ENCODE measurements at places on chromosomes 2 and 18. TPM values are rescaled to one million over a fixed set of nuclear protein-coding genes. Genes with fewer than 3 reads are reported as not detected.

Gene CCL20
- total RNA-seq = not detected

DNA sequence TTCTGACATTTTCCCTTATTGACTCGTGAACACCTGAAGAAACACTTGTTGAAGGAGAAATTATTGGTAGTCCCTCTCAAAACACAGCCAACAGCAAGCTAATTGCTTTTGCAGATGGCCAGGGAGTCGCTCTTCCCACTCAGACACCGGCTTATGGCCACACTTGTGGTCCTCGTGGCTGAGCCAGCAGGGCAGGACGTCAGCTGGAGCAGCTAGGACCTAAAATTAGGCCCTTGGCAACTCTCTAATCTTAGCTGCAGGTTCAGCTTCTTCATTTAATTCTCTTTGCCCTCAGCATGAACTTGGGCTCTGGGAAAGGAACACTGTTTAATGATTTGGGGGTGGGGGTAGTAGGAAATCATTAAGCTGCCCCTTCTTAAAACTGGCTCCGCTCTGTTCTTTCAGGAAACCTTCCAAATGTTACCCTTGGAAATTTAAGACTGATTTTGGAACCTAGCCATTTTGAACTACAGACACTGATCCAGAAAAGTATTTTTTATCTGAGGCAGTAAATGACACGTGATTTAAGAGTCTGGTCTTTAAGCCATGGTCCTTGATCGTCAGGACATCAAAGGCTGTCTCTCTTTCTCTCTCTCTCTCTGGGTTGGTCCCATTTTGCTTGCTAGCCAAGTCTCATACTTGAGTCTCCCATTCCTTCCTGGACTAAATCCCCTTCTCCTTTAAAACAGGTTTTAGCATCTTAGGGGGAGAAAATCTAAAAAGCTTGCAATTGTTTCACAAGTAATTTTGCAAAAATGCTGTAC is 77.5 kb downstream of the CDK15 start:
- no peak for DNase-seq
- no peaks in the 10 kb centered on the region for H3K36me3 ChIP-seq
- no peaks in the 10 kb centered on the region for H3K27me3 ChIP-seq
- H3K27ac ChIP-seq = peak overlapping the region; percentile 4
- H3K4me1 ChIP-seq = peaks cover 30% of the 10 kb centered on the region

- no peaks in the 10 kb centered on the region for H3K36me3 ChIP-seq
- no peaks in the 10 kb centered on the region for H3K4me1 ChIP-seq
- no peak overlapping the region for H3K4me3 ChIP-seq
- no peak for DNase-seq
- no peak overlapping the region for H3K27ac ChIP-seq
Observed at GRCh38 chr2:187445051-187445450, 3.0 kb downstream of the CALCRL start.

DNA sequence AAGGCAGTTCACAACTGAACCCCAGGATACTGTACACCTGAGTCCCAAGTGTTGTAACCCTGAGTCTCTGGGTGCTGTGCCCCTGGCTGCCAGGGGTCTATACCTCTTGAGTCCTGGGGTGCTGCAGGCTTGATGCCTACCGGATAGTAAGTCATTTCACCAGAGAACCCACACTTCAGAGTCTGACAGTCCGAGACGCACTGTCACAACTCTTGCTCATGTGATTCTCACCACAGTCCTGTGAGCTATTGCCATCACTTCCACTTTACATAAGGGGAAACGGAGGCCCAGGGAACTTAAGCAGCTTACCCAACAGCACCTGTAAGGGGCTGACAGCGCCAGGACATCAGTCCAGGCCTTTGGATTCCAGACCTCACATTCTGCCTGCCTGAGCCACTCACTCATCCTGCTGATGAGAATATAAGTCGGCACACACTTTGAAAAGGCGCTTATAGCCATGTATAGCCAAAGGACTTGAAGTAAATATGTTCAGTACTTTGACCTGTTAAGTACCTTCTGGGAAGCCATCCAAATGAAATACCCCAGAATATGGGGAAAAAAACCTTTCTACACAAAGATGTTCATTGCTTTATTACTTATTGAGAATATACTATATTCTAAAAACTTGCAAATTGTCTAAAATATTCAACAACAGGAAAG is 180.7 kb upstream of the ID2 start:
- no peaks in the 10 kb centered on the region for H3K27me3 ChIP-seq
- H3K27ac ChIP-seq = no peak overlapping the region
- H3K4me1 ChIP-seq = no peaks in the 10 kb centered on the region
- no peak for DNase-seq
- H3K4me3 ChIP-seq = no peak overlapping the region

GRCh38 chr18:6878556-6879297 is 149.2 kb downstream of the ARHGAP28 start:
- H3K36me3 ChIP-seq = no peaks in the 10 kb centered on the region
- DNase-seq = no peak
- H3K27ac ChIP-seq = no peak overlapping the region
- no peak overlapping the region for H3K4me3 ChIP-seq

Gene TRIM43
- not detected for total RNA-seq

Gene ACADL
- 18.5 TPM for total RNA-seq

GRCh38 chr2:143893371-143893770 is 626.5 kb downstream of the ZEB2 start:
- H3K27ac ChIP-seq = no peak overlapping the region
- no peaks in the 10 kb centered on the region for H3K36me3 ChIP-seq
- DNase-seq = no peak
- H3K27me3 ChIP-seq = no peaks in the 10 kb centered on the region
- H3K4me1 ChIP-seq = no peaks in the 10 kb centered on the region

Gene APCDD1
- 77.0 TPM for total RNA-seq

DNA sequence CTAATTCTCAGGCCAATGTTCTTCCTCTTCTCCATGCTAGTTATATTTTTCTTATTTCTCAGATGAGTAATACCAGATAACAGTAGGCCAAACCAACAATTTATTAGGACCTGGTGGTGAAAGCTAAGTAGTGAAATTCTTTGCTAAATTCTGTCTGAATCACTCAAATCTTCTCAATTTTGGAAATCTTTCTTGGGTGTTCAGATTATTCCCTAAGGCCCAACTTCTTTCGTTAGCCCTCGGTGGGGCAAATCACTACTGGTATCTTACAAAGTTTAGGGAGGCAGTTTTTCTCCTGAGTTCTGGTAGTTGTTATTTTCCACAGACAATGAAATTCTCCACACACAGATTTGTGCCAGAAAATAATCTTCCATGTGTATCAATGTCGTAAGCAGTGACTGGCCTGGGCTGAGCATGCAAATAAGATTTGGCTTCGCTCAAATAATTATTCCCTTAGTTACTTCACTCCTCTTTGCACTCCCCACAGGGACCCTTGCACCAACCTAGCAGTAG is 443.5 kb upstream of the SLC14A2 start:
- no peak overlapping the region for H3K27ac ChIP-seq
- DNase-seq = no peak
- no peaks in the 10 kb centered on the region for H3K4me1 ChIP-seq
- H3K36me3 ChIP-seq = no peaks in the 10 kb centered on the region
- H3K27me3 ChIP-seq = no peaks in the 10 kb centered on the region
- H3K4me3 ChIP-seq = no peak overlapping the region

Gene C1GALT1C1L
- total RNA-seq = not detected

Gene TMEFF2
- total RNA-seq = not detected

Gene LAMA3
- 27.2 TPM for total RNA-seq

Gene FBXO15
- total RNA-seq = not detected

Gene ANKRD30BL
- not detected for total RNA-seq

GRCh38 chr2:202377207-202377761 is 1.2 kb downstream of the BMPR2 start:
- H3K27me3 ChIP-seq = no peaks in the 10 kb centered on the region
- H3K27ac ChIP-seq = peak overlapping the region; percentile 98
- H3K4me3 ChIP-seq = peak overlapping the region; percentile 98
- no peaks in the 10 kb centered on the region for H3K36me3 ChIP-seq

Gene IKZF2
- 3.9 TPM for total RNA-seq

Gene C1QL2
- total RNA-seq = 11.6 TPM

DNA sequence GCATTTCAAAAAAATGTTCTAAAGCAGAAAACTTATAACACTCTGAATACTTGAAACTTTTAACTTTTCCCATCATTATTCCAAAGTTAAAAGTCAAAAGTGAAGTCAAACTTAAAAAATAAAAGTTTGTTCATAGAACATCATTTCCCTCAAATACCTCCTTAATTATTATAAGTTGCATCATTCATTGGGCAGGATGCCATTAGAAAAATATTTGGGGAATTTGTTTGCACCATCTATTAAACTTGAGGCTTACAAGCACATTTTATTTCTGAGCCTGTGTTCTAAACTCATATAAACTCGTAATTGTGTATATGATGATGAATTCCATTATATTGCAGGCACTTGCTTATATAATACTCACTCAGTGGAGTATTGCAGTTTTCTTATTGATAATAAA is 588.0 kb upstream of the NRXN1 start:
- no peak overlapping the region for H3K4me3 ChIP-seq
- no peak for DNase-seq
- no peaks in the 10 kb centered on the region for H3K4me1 ChIP-seq
- H3K27me3 ChIP-seq = no peaks in the 10 kb centered on the region

Gene CHST10
- total RNA-seq = 4.9 TPM

GRCh38 chr18:63293935-63294334 is 25.6 kb downstream of the BCL2 start:
- DNase-seq = no peak
- no peaks in the 10 kb centered on the region for H3K27me3 ChIP-seq
- H3K4me1 ChIP-seq = peaks cover 38% of the 10 kb centered on the region
- no peaks in the 10 kb centered on the region for H3K36me3 ChIP-seq
- H3K27ac ChIP-seq = peak overlapping the region; percentile 30

DNA sequence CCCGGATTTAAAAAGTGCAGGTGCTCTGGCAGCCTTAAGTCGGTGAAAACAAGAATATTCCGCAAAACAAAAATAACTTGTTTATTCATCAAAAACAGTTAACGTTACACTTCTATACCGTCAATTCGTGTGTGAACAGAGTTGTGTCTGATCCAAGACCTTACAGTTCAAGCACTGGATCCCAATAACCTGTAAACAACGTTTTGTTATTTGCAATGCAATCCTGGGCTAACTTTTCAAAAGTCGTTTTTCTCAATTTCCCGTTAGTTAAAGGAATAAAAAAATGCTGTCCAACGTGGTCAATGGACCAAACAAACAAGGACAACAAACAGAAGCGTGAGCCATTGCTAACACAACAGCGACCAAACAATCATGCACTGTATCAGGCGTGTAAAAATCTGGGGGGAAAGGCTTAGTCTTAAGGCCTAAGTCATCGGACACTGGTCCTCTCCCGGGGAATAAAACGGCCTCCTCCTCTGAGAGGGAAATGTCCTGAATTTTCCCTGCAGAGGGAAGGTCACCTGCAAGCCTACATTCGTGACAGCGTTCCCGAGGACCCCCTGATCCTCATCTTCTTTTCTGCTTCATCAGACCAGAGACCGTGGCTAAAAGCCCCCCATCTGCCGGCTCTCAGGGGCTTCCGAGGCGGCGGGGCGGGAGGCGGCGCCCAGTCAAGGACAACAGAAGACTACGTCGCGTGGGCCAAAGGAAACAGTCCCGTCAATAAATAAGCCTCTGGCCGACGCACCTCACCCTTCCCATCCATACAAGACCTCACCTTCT is 490 bp downstream of the NDUFS1 start:
- H3K27ac ChIP-seq = peak overlapping the region; percentile 93
- H3K4me3 ChIP-seq = peak overlapping the region; percentile 77
- DNase-seq = no peak
- H3K36me3 ChIP-seq = peaks cover 5% of the 10 kb centered on the region
- H3K27me3 ChIP-seq = no peaks in the 10 kb centered on the region

- H3K36me3 ChIP-seq = no peaks in the 10 kb centered on the region
- DNase-seq = no peak
- H3K4me3 ChIP-seq = no peak overlapping the region
- H3K4me1 ChIP-seq = peaks cover 6% of the 10 kb centered on the region
Observed at GRCh38 chr2:190582736-190583506, 48.4 kb upstream of the NEMP2 start.

Gene SPC25
- not detected for total RNA-seq

DNA sequence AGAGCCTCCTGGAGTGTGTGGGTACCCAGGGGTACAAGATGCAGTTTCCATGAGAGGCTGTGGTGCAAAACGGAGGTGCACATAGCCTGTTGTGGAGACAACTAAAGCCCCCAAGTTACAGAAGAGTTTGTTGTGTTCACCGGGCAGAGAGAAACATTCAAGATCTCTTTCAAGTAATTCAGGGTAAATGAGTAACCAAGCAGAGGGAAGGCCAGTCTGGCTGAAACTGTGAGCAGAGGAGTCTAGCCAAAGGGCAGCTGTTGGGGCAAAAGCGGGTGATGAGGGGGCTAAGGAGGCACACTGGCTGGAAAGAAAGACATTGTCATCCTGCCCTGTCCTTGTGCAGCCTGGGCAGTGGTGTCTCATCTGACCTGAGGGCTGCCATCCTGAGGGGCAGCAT is 52.0 kb downstream of the CXCR4 start:
- H3K27ac ChIP-seq = no peak overlapping the region
- H3K4me1 ChIP-seq = no peaks in the 10 kb centered on the region
- no peak overlapping the region for H3K4me3 ChIP-seq
- no peaks in the 10 kb centered on the region for H3K36me3 ChIP-seq

DNA sequence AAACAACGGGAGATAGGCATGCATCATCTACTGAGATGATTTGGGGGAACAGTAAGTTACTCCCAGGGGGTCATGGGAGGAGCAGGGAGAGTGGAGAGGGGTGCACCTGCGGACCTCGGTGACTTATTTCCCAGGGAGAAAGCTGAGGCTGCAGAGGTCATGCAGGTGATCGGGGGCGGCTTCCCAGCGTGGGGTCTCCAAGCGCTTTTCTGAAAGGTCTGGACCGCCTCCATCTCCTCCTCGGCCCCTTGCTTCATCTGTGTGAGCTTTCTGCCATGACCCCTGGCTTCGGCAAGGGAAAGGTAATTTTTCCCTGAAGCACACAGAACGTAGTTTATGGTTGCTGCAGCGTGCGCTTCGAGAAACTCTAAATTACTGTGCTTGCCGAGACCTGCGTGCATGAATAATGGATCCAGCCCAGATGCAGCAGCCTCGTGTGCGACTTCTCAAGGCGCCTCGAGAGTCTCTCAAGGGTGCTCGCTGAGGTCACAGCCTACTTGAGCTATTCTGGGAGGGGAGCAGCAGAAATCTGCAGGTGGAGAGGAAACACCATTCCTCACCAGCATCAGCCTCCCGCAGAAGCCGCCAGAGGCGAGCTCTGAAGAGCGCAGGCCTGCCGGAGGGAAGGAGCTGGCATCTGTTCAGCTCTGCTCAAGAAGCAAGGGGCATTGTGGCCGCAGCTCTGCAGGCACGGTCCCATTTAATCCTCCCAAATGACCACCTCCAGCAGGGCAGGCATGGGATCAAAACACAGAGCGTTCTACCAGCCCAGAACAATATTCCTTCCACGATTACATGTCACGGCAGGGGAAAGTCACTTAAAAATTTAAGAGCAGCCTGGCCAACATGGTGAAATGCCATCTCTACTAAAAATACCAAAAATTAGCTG is 308.4 kb upstream of the MYT1L start:
- no peak overlapping the region for H3K4me3 ChIP-seq
- no peaks in the 10 kb centered on the region for H3K36me3 ChIP-seq
- H3K4me1 ChIP-seq = no peaks in the 10 kb centered on the region

Gene HOXD10
- total RNA-seq = not detected

DNA sequence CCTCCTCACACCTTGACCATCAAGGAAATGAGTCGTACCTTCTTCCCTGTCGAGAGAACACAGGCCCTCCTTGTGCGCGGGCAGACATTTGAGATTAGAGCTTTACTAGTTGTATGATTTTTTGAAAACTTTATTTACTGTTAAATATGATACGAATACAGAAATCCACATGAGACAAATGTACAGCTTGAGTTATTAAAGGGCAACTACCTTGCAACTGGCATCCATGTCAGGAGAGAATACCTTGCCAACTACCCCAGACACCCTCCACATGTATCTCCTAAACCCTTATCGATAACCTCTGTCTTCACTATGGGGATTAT is 28.3 kb downstream of the KLHL23 start:
- DNase-seq = no peak
- no peaks in the 10 kb centered on the region for H3K4me1 ChIP-seq
- H3K27me3 ChIP-seq = no peaks in the 10 kb centered on the region
- no peaks in the 10 kb centered on the region for H3K36me3 ChIP-seq
- no peak overlapping the region for H3K4me3 ChIP-seq
- H3K27ac ChIP-seq = no peak overlapping the region

Measured in ascending aorta (tissue), 2 donors.